AG08395 (cell line): ENCODE measurements at places on chromosomes 5 and 9.
A peak's percentile ranks its signal among the peaks of the same experiment; 100 is the strongest.

DNA sequence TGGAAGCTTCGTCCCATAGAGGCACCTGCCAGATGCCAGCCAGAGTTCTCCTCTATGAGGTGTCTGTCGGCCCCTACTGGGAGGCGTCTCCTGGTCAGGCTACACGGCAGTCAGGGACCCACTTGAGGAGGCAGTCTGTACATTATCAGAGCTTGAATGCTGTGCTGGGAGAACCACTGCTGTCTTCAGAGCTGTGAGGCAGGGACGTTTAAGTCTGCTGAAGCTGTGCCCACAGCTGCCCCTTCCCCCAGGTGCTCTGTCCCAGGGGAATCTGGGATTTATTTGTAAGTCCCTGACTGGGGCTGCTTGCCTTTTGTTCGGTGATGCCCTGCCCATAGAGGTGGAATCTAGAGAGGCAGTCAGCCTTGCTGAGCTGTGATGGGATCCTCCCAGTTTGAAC is 70.8 kb downstream of the NDUFS4 start:
- no peak for DNase-seq

GRCh38 chr9:116204252-116204882 is 50.8 kb downstream of the PAPPA start:
- no peak for DNase-seq

DNA sequence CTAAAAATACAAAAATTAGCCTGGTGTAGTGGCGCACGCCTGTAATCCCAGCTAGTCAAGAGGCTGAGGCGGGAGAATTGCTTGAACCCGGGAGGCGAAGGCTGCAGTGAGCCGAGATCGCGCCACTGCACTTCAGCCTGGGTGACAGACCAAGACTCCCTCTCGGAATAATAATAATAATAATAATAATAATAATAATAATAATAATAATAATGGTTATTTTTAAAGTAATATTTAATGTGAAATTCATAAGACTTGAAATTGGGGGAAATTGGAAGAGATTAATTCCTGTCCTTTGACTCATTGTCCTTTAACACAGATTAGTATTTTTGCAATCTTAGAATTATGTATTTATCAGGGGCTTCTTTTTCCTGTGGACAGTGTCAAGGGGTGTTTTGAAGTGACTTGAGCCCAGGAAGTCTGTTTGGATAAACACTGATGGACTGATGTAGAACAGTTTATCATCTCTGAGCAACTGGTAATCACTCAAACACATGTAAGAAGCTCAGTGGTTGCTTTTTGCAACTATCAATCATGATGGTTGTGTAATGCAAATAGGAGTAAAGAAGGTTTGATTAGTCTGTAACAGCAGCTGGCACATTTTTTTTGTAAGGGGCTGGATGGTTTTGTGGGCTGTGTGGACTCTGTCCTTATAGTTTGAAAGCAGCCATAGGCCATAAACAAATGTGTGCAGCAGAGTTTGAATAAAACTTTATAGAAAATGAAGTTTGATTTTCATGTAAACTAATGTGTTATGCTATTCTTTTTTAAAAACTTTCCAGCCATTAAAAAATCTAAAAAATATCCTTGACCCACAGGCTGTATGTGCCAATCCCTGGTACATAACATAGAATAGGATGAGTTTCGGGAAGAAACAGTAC is 93.5 kb downstream of the F2RL2 start:
- DNase-seq, result no peak

DNA sequence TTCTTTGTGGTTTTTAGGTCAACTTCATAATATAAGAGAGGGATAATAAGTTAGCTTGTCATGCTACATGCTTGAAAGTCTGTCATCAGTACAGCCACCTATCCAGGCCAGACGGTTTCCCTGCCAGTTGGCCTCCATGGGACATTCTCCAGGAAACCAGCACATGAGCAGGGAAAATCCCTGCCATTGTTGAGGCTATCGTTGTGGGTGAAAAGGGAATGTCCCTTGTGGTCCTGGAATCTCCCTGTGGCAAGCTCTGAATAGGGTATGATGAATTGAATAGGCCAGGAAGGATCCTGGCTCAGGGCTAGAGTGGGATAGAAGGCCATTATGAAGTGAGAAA is 12.3 kb downstream of the F2RL1 start:
- peak; percentile 27 for DNase-seq

DNA sequence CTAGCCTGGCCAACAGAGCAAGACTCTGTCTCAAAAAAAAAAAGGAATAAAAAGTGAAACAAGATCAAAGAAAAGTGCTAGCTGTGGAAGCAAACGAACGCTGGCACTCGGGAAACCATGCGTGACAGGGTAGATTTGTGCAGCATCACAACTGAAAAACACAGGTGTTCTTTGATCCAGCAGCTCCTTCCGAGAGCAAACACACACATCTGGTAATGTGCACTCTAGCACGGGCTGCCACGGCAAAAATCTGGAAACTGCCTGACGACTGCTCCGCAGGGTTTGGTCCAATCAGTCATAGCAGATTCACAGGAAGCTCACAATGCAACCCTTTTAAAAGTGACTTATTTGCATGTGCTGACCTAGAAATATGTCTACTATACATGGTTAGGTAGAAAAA is 80.0 kb downstream of the SYK start:
- DNase-seq, result no peak

- no peak for DNase-seq
Measured at GRCh38 chr5:4188704-4189103, 593.1 kb downstream of the IRX1 start.

DNA sequence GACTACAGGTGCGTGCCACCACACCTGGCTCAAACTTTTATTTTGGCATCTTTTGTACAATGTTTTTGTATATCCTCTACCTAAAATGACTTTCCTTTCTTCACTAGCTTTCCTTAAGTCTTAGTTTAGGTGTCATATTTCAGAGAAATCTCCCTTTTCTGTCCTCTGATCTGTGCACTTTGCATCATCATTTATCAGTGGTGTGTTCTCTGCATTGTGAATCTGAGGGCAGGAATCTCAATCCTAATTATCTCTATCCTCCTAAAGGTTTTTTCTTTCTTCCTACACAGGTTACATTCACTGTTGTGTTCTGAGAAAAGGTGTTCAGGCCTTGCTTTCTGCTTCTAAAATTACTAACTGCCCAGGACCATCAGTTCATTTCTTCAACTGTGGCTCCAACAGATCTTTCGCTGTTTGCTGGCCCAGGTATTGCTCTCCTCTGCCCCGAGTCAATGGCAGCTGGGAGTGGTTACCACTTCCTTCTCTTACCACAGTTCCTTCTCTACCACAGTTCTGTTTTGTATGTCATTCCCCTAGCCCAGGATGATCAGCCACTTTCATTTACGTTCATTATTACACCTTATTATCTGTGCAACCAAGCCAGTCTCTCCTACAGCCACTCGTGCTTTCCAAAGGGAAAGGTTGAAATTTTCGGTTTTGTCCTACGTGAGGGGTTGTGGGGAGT is 14.0 kb downstream of the TGFBR1 start:
- no peak for DNase-seq

DNA sequence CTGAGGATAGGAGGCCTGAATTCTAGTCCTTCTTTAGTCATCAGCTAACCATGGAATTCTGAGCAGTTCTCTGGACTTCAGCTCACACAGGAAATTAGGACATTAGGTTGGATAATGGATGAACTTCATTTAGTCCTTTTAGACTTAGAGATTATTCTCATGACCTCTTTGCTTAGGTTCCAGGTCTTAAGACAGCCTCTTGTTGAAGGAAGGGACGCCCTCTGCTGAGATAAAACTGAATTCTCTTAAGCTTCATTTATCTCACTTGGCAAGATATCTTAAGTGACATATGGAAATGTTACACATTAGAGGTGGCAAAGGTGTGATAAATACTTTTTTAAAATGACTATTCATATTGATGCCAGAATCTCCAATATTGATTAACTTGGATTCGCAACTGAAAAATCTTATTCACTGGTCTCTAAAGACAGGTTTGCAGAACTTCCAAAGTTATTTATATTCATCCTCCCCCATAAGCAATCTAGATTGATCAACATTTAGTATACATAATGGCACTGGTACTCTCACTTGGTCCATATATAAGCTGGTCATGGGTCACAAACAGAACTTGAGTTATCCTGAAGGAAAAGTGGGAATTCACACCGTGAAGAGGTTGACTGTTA is 16.9 kb upstream of the ZNF366 start:
- peak; percentile 56 for DNase-seq

GRCh38 chr5:163951069-163951468 is 445.6 kb downstream of the MAT2B start:
- no peak for DNase-seq

DNA sequence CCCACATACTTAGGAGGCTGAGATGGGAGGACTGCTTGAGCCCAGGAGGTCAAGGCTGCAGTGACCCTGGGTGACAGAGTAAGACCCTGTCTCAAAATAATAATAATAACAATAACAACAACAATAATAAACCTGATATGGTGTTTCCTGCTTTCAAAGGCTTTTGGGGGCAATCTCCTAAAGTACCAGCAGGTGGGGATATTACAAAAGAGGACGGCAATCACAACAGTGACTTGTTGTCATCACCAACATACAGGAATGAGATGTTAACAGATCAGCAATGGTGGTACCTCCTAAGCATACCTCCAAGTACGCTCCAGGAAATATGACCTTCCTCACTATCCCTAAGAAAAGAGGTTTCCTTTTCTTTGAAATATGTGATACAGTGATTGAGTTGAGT is 91.1 kb upstream of the RNF180 start:
- DNase-seq, result peak; percentile 7

- peak; percentile 40 for DNase-seq
Measured at GRCh38 chr5:152560512-152561137, 155.5 kb upstream of the NMUR2 start.

DNA sequence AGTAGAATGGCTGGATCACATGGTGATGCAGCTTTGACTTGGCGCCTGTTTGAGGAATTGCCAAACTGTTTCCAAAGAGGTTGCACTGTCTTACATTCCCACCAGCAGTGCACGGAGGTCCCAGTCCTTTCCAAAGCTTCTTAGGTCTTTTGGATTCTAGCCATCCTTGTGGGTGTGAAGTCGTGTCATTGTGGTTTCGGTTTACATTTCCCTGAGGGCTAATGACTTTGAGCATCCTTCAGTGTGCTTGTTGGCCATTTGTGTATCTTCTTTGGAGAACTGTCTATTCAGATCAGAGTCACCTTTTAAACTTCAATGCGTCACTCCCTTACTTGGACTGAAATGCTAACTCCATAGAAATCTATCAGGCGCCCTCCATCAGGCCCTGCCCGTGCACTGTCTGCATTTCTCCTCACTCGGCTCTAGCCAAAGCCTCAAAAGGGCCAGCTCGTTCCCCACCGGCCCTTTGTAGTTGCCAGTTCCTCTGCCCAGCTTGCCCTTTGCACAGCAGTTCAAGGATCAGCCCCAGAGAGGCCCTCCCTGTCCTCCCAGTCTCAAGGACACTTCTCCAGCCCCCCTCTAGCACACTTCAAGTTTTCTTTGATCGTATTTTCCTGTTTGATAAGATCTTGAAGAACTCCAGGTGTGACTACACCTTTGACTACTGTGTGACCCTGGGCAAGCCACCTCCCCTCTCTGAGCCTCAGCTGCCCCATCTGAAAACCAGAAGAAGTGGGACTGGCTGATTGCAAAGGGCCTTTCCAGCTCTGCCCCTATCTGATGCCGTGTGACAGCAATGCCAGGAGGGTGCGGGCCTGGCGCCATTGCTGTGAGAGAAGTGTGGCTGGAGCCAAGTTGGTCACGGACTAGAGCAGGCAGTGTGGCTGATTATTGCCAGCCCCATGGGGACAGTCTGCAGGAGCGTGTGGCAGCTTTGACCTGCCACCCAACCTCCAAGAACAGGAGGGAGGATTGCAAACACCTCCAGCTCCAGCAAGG is 5.6 kb downstream of the HRH2 start:
- no peak for DNase-seq

- no peak for DNase-seq
Measured at GRCh38 chr5:86030753-86031152, 587.0 kb upstream of the COX7C start.

- peak; percentile 54 for DNase-seq
Measured at GRCh38 chr5:124692324-124692723, 54.1 kb downstream of the ZNF608 start.

DNA sequence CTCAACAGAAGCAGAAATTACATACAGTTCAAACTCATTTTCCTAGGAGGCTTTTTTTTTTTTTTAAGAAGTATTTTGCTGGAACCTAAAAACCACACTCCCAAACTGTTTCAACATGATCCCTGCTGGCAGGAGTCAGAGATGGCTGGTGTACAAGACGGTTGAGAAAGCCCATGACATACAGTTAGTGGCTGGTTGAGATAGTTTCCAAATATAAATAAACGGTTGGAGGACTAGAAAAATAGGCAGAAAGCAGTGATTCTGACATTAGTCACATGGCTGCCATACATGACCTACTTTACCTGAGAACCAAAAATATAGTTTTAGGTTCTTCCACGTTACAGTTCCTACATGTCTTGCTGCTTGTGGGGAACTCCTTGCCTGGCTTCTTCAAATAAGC is 31.7 kb upstream of the BASP1 start:
- DNase-seq, result peak; percentile 85

- no peak for DNase-seq
Measured at GRCh38 chr5:95471487-95471886, 80.3 kb downstream of the FAM81B start.

DNA sequence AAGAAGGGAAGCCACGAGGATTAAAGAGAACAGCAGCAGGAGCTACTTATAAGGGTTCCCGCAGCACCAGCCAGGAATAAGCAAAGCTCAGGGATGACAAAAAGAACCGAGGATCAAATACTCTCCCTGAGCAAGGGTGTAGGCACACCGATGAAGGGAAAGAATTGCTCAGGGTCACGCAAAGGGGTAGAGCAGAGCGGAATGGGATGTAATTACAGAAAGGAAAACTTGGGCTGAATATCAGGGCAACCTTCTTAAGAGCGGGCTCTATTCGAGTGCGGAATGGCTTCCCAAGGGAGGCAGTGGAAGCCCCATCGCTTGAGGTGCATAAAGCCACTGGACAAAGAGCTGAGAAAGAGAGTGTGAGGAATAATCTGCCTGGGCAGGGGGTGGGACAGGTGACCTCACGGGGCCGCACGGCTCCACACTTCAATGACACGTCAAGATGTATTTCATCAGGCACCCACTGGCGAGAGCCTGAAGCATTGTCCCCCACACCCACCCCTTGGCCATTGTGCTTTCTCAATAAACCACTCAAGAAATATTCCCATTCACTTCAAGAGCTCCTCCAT is 162.2 kb downstream of the EBF1 start:
- no peak for DNase-seq

DNA sequence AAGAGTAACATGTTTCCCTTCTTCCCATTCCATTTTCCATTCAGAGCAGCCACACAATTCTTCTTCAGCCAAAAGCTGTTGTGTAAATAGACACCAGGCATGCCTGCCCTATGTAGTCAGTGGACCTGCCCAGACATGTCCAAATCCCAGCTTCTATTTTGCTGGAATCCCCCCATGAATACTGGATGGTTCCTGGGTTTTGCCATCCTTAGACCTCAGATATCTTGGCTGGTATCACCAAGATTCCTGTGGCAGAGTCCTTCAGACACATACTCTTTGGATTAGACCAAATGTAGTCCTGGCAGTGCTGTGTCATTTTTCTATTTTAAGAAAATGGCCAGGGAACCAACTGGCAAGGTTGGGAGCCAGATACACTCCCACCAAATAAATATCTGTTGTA is 10.3 kb downstream of the FST start:
- peak; percentile 95 for DNase-seq

GRCh38 chr5:172999974-173000373 is 16.4 kb downstream of the ATP6V0E1 start:
- DNase-seq, result no peak

GRCh38 chr5:2302169-2302568 is 419.4 kb upstream of the IRX4 start:
- no peak for DNase-seq
